ENCODE measurements at places on chromosomes 1 and 21.
A peak's percentile ranks its signal among the peaks of the same experiment; 100 is the strongest.

GRCh38 chr1:235098991-235099390 is 29.6 kb downstream of the TOMM20 start:
- DNase-seq, result no peak

DNA sequence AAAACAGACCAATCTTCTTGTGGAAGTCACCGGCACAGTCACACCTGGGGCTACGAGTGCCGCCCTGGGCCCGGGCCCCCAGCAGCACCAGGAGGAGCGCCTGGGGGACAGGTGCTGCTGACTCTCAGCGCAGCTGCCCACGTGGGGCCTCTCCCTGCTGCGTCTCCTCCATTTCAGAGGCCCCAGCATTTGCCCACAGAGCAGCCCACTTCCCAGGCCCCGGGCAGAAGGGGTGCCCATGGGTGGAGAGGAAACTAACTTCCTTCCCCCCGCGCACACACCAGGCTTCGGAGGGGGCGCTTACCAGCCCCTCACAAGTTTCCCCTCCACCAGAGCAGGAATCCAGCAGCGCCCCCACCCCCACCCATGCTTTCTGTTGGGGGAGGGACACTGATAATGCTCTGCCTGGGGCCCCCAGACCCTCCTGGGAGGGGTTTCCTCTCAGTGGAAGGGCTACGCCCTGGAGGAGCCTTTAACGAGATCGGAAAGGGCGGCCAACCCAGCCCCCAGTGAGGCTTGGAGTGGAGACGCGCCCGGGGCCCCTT is 440 bp downstream of the TNFRSF25 start:
- no peak for DNase-seq

GRCh38 chr1:87103074-87103473 is 188.6 kb downstream of the HS2ST1 start:
- DNase-seq, result no peak

DNA sequence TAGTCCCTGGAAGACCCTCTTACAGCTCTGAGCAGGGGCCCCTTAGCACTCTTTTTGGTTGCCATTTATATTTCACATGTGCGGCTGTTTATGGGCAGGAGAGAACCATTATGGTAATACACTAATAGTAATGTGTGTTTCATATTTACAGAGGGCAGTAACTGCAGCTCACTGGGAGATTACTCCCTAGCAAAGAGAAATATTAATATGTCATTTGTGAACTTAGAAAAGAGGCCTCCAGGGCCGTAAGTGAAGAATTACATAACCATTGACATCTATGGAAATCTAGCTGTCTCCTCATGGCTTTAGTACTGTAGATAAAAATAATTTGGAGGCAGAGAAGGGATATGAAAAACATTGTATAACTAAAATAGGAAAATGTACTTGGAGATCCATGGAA is 23.4 kb upstream of the RGS16 start:
- no peak for DNase-seq

- peak; percentile 53 for DNase-seq
Measured at GRCh38 chr1:22139066-22139594, 3.8 kb downstream of the WNT4 start.

DNA sequence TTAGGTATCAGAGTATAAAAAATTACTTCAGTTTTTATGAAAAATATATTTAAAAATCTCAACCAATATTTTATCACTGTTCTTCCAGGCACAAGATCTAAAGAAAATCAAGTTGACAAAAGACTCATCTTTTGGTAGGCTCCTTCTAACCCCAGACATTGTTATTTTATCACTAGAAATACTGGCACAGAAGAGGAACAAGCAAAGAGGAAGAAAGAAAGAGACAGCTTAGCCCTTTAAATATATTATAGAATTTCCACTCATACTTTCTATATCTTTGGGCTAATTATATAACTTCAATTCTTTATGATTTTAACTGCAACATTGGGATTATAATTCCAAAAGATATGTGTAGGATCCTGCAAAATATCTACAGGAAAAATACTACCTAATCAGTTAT is 32.4 kb downstream of the SPTA1 start:
- DNase-seq, result no peak

- DNase-seq, result no peak
Measured at GRCh38 chr1:161763522-161764098, 2.5 kb upstream of the ATF6 start.

GRCh38 chr1:109240158-109241152 is 8.9 kb upstream of the CELSR2 start:
- no peak for DNase-seq

- DNase-seq, result no peak
Measured at GRCh38 chr1:35629051-35629450, 12.3 kb downstream of the PSMB2 start.

GRCh38 chr1:60388092-60388987 is 314.8 kb upstream of the C1orf87 start:
- DNase-seq, result no peak

DNA sequence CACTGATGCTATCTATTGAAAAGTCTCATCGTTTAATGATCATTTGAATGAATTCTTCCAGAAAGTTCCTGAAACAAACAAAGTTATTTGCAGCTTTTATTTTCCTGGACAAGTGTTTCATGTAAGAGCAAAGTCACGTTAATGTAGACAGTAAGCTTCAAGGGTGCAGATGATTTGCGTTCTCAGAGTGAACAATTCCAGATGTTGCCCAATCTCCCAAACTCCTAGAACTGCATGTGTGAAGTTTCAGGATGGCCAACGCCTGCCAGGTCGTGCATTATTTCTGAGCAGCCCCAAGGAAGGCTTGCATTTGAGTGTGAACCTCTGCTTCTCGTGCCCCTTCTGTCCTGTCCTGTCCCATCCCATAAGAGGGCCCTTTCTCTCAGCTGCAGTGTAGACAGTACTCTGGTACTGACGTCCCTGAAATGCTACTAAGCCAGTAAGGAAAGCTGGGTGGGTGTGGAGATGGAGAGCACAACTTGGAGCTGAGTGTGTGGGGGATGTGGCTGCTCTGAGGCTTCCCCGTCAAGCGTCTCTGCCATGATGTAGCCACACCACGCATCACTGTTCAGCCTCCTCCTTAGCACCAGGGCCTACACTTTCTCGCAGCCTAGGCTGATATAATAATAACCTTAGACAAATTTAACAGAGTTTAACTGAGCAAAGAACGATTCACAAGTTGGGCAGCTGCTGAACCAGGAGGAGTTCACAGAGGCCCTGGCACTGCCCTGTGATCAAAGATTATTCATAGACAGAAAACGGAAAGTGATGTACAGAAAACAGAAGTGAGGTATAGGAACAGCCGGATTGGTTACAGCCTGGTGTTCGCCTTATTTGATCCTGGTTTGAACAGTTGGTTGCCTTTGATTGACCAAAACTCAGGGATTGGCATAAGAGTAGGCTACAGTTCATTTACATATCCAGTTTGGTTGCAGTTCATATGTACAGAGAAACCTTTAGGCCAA is 50.4 kb downstream of the RHOU start:
- DNase-seq, result no peak

DNA sequence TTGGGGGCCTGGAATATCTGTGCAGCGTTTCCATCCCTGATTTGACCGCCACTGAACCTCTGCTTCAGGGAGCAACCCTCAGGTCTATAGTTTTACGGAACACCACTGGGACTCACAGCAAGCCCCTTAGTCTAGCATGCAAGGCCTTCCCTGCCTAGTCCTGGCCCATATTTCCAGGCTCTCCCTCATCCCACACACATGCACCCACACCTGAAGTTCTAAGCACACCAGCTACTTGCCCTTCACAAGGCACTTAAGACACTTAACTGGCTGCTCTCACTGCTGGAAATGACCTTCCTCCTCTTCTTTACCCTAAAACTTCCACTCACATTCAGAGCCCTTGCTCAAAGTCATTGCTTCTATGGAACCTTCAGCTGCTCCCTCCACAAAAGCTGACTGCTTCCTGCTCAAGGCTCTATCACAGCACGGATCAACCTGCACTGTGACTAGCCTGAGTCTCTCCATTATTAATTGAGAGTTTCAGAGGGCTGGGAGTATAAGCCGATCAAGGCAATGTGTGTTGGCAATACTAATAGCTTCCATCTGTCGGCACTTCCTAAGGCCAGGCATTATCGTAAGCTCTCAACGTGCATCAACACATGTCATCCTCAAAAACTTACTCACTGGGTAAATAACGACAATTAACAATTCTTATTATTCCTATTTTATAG is 84.3 kb downstream of the RRAGC start:
- DNase-seq, result no peak

All from SHP77 treated with DMSO at 0.1 percent for 48 hours (cell line).